ENCODE measurements at places on chromosomes 12 and 14.

DNA sequence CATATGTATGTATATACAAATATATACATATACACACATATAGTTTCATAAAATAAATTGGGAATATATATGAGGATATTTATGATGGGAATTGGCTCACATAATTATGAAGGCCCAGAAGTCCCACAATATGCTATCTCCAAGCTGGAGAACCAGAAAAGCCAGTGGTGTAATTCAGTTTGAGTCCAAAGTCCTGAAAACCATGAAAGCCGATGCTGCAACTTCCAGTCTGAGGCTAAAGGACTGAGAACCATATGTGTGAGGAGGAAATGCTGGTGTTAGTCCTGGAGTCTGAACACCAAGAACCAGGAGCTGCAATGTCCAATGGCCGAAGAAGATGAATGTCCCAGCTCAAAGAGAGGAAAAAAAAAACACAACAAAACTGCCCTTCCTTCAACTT lies 65.5 kb upstream of the PRKD1 start:
- no peak for DNase-seq

- DNase-seq = no peak
Observed at GRCh38 chr14:79627058-79627457, 584.2 kb downstream of the DIO2 start.

GRCh38 chr12:42496886-42497285 lies 92.7 kb downstream of the PRICKLE1 start:
- no peak for DNase-seq

DNA sequence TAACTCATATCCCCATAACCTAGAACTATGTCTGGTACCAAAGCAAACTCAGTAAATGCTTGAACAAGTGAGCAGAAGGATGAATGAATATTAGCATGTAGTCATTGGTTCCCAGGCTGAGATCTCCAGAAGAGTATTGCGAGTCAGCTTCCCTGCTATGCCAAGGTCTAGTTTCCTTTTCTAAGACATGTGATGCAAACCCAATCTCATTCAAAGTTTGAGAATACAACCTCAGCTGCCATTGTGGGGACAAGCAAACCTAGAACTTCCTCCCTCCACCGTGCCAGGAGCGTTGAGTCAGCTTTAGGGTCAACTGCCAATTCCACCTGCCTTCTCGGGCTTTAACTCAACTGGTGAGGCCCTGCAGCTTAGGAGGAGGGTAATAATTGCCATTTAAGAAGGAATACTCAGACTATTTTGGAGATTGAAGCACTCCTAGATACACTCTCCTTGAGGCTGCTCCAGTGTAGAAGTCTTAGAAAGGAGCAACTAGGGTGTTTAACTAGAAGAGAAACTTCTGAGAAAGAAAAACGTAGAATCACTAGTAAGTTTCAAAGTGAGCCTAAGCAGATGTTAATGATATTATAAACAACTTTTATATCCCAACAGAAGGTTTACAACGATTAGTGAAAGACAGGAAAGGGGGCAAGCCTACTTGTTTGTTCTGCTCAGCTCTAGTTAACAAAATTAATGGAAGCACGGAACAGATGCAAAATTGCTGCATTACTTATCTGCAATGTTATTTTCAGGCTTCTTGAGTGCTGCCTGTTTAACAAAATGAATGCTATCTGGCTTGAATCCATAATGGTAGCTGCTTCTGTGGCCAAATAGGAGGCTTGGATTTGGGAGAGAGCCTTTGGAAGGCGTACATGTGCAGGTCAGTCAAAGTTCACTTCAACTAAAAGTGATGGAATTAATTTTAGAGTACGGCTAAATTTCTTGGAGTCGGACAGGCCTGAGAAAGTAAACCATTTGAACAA lies 96.9 kb downstream of the HELB start:
- DNase-seq = no peak

DNA sequence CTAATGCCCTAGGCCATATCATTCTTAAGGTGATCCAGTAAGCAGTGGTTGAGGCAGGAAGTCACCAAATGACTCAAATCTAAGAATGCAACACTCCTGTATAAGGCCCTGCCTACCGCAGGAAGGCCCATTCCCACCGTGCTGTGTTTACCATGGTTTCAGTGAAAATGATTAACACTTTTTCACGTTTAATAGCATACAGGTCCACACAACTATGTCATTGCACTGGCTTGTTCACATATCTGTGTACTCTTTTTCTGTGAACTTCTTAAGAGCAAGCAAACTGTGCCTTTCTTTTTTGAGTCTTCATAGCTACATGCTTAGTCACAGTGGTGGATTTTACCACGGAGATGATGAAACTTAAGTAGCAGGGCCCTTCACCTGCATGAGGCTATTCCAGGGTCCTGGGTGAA lies 214.9 kb downstream of the CNTN1 start:
- DNase-seq = no peak

- DNase-seq = no peak
Observed at GRCh38 chr12:122352394-122352793, 70.1 kb downstream of the CLIP1 start.

DNA sequence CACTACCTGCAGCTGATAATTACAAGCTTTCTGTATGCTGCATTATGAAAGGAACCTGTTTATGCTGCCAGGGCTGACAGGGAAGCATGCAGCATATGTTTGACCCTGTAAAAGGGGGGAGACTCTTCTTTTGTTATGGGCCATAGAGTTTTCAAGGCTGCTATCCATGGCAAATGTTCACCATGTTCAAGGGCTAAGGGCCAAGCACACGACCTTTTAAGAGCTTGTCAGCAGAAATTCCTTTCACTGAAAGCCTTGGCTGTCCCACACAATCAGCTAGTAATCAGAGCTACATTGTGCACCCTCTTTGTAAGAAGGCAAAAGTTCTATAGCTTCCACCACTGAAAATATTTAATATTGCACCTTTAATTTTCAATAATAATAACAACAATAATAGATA lies 74.2 kb upstream of the MBIP start:
- DNase-seq = no peak

- no peak for DNase-seq
Observed at GRCh38 chr14:95493503-95493902, 22.9 kb downstream of the SYNE3 start.

- no peak for DNase-seq
Observed at GRCh38 chr12:130574402-130574801, 141.7 kb downstream of the RIMBP2 start.

DNA sequence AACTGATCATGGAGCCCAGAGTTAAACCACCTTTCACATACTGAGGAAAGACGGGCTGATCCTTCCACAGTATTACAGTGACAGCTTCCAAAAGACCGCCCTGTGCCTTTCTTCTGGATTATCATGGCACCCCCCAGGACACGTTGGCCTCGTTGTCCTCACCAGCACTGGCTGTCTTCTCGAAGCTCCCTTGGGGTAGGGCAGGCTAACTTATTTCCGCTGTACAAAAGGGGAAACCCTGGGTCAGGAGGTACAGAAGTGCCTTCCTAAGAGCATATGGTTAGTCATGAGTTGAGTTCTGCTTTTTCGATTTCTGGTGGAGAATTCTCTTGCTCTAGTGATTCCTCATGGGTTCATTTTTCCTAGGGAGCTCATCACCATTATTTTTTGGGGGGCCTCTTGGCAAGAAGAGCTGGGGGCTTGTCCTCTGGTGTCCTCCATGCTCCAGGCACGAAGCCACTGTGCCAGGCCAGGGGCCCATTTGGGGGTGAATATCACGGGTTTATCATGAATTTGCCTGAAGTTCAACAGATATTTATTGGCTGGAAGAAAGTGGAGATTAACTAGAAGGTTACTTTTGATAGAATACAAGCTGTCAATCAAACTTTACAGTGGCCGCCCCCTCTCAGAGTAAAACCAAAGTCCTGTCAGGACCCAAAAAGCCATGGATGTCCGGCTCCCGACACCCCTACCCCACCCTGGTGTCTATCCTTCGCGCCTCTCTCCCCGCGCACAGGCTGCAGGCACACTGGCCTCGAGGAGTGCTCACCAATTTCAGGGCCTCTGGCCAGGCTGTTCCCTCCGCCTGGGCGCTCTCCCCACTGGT lies 8.8 kb upstream of the TRAF3 start:
- no peak for DNase-seq

DNA sequence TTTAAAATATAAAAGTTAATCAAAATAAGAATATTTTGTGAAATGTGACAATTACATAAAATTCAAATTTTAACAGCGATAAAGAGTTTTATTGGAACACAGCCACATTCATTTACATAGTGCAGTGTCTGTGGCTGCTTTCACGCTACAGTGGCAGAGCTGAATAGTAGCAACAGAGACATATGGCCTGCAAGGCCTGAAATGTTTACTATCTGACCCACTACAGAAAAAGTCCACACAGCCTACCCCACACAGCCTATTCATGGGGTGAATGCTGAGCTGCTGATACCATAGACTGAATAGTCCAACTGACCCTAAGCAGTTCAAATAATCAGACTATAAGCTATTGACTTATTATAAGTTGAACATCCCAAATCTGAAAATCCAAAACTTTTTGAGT lies 13.2 kb downstream of the GNS start:
- no peak for DNase-seq

GRCh38 chr14:77582511-77582910 lies 33.9 kb downstream of the SPTLC2 start:
- DNase-seq = no peak

- DNase-seq = no peak
Observed at GRCh38 chr12:90287585-90287984, 578.9 kb upstream of the ATP2B1 start.

- no peak for DNase-seq
Observed at GRCh38 chr12:107765316-107765715, 4.4 kb upstream of the PRDM4 start.

DNA sequence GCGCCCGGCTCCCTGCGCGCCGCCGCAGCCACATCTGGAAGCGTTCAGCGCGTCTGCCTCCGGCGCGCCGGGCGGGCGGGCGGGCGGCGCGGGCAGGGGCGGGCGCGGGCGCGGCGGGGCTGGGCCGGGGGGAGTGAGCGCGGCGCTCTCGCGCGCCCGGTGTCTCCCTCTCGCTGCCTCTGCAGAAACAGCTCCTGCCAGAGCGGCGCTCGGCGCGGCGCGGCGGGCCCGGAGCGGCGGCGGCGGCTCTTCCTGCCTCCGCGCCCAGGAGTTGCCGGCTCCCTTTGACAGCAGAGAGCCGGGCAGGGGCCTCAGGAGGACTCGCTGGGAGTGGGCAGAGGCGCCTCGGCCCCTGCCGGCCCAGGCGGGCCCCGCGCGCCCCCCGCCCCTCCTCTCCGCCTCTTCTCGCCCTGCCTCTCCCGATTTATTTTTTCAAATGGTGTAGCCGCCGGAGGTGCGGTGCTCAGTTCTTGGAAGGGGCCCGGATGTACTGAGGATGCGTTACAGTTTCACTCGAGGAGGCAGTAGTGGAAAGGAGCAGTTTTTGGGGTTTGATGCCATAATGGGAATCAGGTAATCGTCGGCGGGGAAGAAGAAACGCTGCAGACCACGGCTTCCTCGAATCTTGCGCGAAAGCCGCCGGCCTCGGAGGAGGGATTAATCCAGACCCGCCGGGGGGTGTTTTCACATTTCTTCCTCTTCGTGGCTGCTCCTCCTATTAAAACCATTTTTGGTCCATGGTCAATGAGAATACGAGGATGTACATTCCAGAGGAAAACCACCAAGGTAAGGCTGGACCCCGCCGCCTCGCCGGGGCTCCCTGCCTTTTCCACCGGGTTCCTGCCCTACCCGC lies at the start of gene CACNA1C:
CACNA1C (plus strand) TSS at position 162 of the 853 bp plus-strand sequence; CDS start at position 738, 576 bp downstream.
- peak; percentile 62 for DNase-seq

GRCh38 chr12:3803865-3804472 lies 51.1 kb upstream of the CRACR2A start:
- peak; percentile 86 for DNase-seq

GRCh38 chr12:89353823-89354611 lies 1.7 kb upstream of the DUSP6 start:
- peak; percentile 86 for DNase-seq

- DNase-seq = no peak
Observed at GRCh38 chr12:15963271-15963670, 52.1 kb downstream of the DERA start.

- no peak for DNase-seq
Observed at GRCh38 chr14:59435987-59436386, 29.2 kb downstream of the GPR135 start.

GRCh38 chr12:75571204-75571603 lies 59.8 kb upstream of the KRR1 start:
- no peak for DNase-seq

DNA sequence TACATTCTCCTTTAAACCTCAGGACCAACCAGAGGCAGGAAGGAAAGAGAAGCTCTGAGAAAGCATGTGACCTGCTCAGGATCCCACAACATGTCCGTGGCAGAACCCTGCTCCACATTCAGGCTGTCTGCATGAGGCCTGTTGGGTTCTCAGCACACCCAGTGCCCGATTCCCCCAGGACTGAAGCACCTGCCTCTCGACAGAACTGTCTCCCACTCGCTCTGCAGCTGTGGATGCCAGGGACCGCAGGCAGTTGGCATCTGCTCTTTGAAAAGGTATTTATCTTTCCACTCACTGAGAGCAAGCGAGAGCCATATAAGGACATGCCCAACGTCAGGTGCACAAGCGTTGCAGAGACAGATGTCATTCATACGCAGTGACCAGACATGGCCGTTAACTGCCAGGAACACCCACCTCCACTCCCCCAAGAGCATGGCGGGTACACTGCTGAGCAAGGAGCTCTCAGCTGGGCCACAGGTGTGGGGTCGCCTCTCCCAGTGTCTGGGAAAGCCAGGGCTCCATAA lies 18.9 kb downstream of the PITPNM2 start:
- peak; percentile 50 for DNase-seq

GRCh38 chr12:66251049-66251448 lies 51.2 kb upstream of the HELB start:
- DNase-seq = no peak

DNA sequence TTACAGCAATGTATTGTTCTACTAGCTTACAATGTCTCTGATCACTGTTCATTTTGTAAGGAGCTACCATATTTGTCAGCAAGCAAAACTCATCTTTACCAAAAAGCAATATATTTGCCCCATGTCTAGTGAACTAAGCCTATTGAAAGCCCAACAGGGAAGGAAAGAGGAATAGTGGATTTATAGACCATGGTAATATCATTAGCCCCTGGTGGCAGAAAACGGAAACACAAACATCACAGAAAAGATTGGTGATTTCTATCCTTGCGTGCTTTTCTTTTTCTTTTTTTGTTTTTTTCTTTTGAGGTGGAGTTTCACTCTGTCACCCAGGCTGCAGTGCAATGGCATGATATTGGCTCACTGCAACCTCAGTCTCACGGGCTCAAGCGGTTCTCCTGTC lies 1562.4 kb upstream of the TMEM132C start:
- no peak for DNase-seq

DNA sequence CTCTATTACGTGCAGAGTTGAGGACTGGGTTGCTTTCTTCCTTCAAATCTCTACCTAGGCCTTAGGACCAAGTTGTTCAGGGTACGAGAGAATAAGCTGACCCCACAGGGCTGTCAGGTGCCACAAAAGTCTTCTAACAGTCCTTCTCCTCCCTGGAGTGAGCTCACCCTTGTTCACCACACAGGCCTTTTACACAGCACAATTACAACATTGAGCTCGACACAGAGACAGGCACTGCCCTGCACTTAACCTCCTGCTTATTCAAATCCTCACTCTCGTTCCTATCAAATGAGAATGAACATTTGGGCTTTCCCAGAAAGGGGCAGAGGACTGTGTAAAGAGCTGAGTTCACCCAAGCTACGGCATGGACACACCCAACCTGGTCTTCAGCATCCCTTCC lies 2.4 kb downstream of the GALNT6 start:
- DNase-seq = no peak

GRCh38 chr14:51119411-51120051 lies 24.6 kb upstream of the TRIM9 start:
- DNase-seq = no peak
